ENCODE measurements at places on chromosomes 3 and 15.
A peak's percentile ranks its signal among the peaks of the same experiment; 100 is the strongest.

DNA sequence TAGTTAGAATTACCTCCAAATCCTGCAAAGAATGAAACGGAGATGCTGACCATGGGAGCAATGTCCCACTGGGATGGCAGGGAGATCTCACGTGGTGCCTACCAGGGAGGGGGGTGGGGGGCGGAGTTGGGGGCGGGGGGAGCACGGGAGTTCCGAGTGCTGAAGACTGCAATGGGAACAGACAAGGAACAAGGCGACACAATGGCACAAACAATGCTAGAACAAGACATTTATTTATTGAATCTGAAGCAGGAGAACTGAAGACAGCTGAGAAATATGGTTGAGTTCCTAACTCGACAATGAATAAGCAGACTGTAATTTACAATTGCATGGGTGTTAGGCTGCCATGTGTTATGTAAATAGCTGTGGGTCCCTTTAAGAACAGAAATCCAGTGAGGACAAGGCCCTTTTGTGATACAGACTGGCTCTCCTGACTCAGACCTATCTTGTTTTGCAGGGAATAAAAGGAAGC lies 91.2 kb downstream of the AQP9 start:
- DNase-seq: no peak

DNA sequence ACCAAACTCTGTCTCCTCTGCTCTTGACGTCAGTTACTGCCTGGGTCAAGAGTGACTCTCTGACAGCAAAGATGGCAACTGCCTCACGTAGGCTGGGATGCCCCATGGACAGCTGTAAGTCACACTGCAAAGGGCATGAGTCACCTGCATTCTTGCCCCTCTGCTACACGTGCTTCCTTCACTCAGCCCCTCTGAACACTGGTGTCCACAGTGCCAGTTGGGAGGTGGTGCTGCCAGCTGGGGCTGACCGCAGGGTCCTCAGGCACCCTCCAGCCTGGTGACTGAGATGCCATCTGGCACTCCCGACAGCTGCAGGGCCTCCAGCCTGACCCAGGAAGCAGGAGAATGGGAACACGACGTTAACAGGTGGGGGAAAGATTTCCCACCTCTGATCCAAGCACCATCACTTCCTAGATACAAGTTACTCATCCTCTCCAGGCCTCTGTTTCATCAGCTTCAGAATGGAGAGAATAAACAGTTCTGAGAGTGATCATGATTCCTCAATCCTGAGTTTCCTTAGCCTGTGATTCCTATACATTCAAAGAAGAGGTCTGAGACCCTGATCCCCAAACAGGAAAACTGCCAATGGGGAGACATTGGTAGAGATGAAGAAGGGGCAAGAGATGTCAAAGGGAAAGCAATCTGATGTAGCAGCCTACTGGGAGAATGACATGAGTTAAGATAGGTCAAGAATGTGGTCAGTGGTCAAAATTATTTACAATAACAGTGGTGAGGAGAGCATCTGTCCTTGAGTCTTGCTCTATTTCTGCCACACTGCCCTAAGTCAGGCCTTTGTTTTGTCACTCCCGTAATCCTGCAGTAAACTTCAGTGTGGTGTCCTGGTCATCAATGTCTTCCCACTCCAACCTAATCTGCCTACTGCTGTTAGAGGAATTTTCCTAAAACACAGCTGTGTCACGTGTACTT lies 86.1 kb upstream of the BCL6 start:
- DNase-seq: no peak

GRCh38 chr3:143848704-143849103 lies 436 bp upstream of the SLC9A9 start:
- DNase-seq: no peak

- no peak for DNase-seq
Observed at GRCh38 chr15:27797765-27798164, 301.4 kb downstream of the OCA2 start.

- DNase-seq: no peak
Observed at GRCh38 chr3:169529013-169529412, 134.5 kb downstream of the MECOM start.

DNA sequence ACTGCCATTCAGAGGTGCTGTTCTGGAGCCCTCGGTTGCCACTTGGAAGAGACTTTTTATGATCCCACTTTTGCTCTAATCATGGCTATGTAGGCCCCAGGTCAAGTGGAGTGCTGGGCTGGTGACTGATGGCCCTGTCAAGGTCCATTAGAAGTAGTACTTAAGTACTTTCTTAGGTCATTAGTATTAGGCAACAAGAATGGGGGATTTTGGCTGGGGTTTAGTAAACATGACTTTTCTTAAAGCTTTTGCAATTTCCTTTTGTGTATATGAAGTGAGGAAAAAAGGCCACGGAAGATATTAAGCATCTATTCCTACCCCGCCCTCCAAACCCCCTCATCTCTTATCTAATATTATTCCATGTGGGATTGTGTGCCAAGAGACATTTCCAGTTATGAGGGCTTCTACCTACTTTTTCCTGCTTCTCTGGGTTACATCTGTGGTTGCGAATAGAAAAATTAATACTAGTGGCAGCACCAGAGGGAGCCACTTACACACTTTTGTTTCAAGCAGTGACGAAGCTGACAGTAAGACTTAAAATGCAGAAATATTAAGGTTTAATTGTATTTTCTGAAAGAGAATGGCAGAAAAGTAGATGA lies 13.9 kb downstream of the NLGN1 start:
- DNase-seq: peak; percentile 8

DNA sequence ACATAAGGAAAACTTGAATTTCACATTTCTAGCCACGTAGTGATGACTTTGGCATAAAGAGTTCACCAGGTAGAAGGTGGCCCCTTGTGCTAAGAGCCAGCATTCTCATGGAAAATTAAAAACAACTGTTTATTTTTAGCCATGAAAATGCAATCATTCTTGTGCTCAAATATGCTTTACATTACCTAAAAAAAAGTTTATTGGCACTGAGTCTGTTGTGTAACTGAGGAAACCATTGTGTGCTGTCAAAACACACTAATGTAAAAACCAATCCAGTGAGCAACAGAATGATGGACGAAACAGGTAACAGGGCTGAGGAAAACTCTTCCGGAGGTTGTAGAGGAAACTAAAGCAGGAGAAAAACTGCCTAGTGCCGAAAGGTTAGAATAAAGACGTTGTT lies 287.0 kb upstream of the TMC3 start:
- no peak for DNase-seq

DNA sequence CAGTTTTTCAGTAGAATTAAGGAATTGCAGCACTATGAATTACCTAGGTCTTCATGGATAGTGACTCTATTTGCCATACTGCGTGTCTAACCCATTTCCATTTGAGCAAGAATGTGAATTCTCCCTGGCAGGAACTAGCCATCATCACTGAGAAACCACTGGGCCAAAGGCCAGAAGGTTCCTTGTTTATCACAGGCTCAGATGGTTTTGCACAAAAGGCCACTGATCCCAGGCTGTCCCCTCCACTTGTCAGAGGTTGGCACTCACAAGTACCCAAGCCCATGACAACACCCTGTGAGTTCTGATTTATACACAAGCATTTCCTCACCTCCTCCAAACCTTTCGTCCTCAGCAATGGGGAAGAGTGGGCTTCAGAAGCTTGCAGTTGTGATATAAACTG lies 131.8 kb downstream of the FOXB1 start:
- no peak for DNase-seq

DNA sequence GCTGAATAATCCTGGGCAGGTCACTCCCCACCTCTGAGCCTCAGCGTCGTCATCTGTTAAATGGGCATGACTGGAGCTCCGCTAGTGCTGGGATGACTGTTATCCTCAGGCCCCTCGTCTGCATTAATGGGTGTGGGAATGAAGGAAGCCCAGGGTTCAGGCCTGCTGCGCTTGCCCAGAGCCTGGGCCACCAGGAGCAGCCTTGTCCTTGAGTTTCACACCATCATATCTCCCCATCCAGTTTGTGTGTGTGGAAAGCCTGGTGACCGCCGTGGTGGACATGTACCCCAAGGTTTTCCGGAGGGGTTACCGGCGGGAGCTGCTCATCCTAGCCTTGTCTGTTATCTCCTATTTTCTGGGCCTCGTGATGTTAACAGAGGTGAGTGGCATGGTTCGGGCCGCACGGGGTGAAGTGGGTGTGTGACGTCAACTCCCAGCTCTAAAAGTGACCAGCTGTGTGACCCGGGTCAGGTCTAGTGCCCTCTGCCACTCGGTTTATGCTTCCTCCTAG lies 63.5 kb upstream of the SLC6A1 start:
- DNase-seq: no peak

- no peak for DNase-seq
Observed at GRCh38 chr3:123696808-123697207, 112.0 kb upstream of the HACD2 start.

- no peak for DNase-seq
Observed at GRCh38 chr3:62041681-62042080, 331.7 kb downstream of the FEZF2 start.

DNA sequence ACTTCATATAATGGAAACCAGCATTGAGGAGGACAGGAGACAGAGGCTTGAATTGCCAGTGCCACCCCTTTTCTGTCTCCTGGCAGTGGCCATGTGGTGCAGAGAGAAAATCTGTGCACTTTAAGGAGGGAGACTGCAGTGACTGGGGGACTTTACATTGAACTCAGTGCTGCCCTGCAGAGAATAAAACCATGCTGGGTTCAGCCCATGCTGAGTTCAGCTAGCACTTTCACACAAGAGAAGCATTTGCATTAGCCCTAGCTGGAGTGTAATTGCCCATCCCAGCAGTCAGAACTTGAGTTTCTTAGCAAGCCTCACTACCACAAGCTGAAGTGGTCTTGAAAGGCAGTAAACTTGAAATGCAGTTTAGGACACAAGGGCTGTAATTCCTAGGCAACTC lies 677.5 kb downstream of the ZPLD1 start:
- no peak for DNase-seq

- DNase-seq: no peak
Observed at GRCh38 chr3:196596355-196596754, 27.9 kb downstream of the FBXO45 start.

DNA sequence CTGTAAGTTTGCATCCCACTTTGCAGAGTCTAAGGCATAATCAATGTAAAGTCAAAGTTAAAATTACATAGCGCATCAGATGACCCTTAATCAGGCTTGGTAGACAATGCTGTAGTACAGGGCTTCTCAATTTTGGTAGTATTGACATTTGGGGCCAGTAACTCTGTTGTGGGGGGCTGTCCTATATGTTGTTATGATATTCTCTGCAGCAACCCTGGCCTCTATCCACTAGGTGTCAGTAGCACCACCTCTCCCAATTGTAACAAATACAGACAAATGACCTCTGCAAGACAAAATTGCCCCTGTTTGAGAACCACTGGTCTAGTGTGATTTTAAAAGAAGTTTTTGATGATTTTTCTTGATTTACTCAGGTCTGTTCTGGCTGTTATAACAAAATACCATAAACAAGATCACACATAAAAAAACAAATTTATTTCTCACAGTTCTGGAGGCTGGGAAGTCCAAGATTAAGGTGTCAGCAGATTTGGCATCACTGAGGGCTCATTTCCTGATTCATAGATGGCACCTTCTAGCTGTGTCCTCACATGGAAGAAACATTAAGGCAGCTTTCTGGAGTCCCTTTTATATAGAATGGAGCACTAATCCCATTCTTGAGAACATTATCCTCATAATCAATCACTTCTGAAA lies 37.6 kb upstream of the SLC9A9 start:
- peak; percentile 14 for DNase-seq

GRCh38 chr3:53822331-53822741 lies 23.9 kb downstream of the CHDH start:
- DNase-seq: no peak

DNA sequence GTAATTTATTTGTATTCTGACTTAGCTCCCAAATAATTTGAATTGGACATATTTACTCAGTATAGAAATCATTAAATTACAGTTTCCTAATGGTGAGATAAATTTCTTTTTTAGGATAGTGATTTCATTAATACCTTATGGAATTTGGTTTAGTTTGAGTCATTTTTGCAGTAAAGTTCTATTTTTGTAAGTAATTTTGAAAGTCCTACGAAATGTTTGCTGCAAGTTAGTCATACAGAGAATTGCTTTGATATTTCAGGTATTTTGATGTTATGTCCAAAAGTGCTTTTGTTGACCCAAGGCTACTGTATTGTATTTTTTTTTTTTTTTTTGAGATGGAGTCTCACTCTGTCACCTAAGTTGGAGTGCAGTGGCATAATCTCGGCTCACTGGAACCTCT lies 41.7 kb downstream of the TCF12 start:
- DNase-seq: no peak
